ENCODE measurements at places on chromosomes 5 and 9.
A peak's percentile ranks its signal among the peaks of the same experiment; 100 is the strongest.

- no peak for ATAC-seq
These were observed 59.5 kb upstream of the PCSK1 start for GRCh38 chr5:96492459-96493047.

DNA sequence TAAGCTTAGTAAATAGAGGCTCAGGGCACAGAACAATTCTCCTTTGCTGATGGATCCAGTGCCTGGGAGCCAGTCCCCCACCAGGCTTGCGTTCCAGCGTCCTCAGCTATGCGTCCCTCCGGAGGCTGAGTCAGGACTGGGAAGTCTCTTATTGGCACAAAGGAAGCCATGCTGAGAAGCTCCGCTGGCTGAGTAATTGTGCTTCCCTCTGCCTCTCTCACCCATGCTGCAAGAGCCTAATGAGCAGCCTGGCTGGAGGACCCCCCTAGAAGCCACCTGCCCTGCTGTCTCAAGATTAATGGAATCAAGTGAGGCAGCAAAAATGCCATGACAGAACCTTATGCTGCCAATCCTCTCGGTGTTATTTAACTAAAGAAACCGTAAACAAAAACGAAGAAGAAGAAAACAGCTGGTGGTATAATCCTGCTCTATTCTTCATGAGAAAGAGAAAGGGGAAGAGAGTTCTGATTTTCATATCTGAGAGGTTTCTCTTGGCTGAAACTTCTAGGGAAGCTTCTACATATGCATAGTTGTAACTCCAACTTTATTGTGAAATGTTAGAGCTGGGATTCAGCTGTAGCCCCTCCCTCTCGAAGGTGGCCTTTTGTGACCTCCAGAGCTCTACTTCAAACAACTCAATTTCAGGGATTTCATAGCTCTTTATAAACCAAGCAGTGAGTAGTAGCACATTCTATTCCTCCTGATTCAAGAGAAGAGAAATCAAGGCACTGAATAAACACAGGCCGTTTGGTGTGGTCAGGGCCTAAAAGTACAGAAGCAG lies 185.4 kb upstream of the SEMA6A start:
- no peak for ATAC-seq

- ATAC-seq, result no peak
These were observed 83.8 kb downstream of the DAPK1 start for GRCh38 chr9:87581513-87581912.

- ATAC-seq, result no peak
These were observed 56.8 kb downstream of the LIX1 start for GRCh38 chr5:97085459-97086181.

GRCh38 chr5:174045470-174046025 lies at the start of gene NSG2:
TSS of gene NSG2 (plus strand) at chr5:174045706. CDS start at chr5:174046756, 1,050 bp downstream.
- peak; percentile 95 for ATAC-seq

- ATAC-seq, result no peak
These were observed 18.9 kb upstream of the GLIS3 start for GRCh38 chr9:4318741-4319140.

- ATAC-seq, result no peak
These were observed 1448.7 kb upstream of the ACO1 start for GRCh38 chr9:30935730-30936129.

GRCh38 chr5:33753704-33754103 lies 138.1 kb downstream of the ADAMTS12 start:
- no peak for ATAC-seq

Data from esophagus mucosa (tissue), 1 donor.